ENCODE measurements at places on chromosomes 11 and 22.

GRCh38 chr11:122209619-122210366, 93.8 kb upstream of the BLID start:
- no peak for DNase-seq

DNA sequence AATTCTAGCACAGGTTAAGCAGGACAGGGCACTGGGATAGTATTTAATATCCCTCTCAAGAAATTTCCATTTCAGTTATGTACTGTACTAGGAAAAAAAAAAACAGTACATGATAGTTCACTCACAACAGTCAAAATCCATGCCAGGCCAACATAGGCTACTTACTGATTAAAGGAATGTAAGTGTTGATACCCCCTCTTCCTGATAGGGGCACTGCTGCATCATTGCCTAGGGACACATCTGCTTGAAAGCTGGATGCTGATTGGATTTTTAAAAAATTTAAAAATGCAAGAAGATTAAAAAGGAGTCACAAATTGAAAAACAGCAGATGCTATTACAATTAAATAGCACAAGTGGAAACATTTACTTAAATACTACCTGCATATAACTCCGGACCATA, 43.4 kb downstream of the APOL5 start:
- DNase-seq, result no peak

DNA sequence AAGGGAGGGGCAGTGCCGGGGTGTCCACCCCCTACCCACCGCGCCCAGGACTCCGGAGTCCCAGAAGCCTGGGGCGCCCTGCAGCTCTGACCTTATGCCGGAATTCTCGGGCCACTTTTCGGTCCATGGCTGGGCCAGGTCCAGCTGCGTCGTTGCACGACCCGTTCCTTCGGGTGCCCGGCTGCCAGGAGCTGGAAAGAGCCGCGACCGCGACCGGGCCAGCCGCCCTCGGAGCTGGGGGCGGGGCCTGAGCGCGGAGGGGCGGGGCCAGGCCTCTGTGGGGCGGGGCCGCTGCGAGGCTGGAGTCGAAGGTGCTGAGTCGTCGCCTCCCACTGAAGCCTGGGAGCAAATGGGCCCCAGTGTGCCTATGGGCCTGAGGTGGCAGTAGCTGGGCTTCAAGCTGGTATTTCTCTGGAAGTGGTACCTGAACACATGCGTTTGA, at the start of gene USH1C:
Gene USH1C, minus strand, starts transcription at position 236 of the 442 bp plus-strand sequence. Its CDS starts 109 bp downstream, at position 127.
- DNase-seq, result no peak

DNA sequence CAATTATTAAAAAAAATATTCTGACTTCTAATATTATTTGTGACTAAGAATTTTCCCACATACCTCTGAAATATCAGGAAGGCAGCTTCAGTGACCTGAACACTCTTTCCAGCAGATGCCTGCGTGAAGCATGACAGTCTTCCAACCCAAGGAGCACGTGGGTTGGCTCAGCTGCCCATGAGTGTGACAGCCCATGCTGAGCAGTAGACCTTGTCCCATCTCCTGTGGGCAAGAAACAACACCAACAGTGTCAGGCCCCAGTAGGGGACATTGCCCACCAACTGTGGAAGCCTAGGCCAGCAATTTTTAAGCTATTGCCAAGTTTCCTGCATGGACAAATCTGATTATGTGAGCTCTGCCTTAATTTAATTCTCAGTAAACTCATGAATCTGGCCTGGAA, 66.4 kb upstream of the OLFML1 start:
- DNase-seq, result no peak

- DNase-seq, result no peak
Measured at GRCh38 chr22:47445716-47446290, 683.4 kb downstream of the TBC1D22A start.

- DNase-seq, result no peak
Measured at GRCh38 chr11:1484695-1485503, 1.7 kb downstream of the MOB2 start.

- no peak for DNase-seq
Measured at GRCh38 chr11:69076129-69076791, 27.5 kb downstream of the TPCN2 start.

DNA sequence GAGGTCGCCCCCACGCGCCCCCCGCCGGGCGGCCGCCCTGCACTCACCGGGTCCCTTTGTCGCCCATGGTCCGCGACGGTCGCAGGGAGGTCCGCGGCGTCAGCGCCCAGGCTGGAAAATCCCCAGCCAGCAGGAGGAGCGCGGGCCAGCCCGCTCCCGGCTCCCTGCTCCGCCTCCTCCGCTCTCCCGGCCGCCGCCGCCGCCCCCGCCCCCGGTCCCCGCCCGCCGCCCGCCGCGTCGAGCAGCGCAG, at the start of gene ARRB1:
Gene ARRB1, minus strand, starts transcription at position 121 of the 250 bp plus-strand sequence. Its CDS starts 54 bp downstream, at position 67.
- DNase-seq, result no peak

- no peak for DNase-seq
Measured at GRCh38 chr11:17639091-17639490, 80.3 kb upstream of the MYOD1 start.

DNA sequence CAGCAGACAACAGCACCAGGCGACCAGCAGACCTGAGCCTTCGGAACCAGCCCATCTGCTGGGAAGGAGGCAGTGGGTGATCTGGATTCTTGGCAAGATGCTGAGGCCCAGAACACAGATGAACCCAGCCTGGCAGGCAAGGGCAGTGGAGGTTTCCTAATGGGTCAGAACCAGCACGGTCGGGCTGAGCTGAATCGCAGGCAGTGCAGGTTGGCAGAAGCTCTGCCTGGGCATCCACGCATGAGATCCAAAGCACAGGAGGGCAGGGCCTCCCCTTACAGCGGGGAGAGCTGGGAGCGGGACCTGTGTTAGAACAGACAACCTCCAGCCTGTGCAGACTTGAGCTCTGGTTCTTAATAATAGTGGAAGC, 47.5 kb downstream of the DSCAML1 start:
- no peak for DNase-seq

DNA sequence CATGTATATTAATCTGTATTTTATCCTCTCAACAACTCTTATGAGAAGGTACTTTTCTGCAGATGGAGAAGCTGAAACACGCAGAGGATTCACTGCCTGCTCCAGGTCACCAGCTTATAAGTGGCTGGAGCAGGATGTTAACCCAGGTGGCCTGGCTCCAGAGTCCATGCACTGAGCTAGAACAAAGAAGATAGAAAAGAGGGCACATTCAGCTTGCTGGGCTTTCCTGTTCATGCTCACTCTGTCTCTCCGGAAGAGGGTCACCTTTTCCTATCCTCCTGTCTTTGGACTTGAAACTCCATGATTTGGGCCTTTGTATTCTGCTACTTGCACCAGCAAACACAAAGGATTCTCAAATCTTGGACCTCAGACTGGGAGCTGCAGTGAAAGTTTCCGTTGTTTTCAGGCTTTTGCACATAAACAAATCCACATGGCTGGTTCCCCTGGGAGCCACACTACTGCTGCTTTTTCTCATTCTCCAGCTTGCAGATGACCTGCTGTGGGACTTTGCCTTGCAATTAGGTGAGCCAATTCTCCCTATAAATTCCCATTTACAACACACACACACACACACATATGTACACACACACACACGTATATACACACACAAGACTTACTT, 117.3 kb upstream of the GRK3 start:
- no peak for DNase-seq

DNA sequence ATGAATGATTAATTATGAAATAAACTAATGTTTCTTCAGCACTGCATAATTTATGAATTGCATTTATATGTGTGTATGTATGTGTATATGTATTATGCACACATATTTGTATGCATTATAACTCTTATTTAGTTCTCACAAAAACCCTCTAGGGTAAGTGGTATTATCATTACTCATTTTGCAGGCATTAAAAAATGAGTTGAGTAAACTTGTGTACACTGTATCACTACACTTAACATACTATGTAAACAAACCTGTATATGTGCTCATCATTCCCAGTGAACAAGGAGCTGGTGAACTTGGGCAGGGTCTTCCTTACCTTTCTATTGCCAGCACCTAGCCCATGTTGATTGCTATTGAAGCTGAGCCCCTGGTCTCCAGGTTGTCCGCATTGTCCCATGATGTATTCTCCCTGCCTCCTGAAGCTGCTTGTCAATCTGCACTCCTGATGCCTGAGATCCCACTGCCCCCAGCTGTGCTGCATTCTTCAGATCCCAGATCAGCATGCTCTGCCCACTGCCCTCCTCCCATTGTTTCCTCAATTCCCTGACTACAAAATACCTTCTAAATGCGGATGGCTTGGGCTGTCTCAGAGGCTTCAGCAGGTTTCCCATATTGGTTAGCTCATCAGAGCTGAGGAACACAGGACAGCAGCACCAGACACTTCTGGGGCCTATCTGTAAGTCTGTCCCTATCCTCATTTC, 267.9 kb upstream of the SESN3 start:
- DNase-seq, result no peak

DNA sequence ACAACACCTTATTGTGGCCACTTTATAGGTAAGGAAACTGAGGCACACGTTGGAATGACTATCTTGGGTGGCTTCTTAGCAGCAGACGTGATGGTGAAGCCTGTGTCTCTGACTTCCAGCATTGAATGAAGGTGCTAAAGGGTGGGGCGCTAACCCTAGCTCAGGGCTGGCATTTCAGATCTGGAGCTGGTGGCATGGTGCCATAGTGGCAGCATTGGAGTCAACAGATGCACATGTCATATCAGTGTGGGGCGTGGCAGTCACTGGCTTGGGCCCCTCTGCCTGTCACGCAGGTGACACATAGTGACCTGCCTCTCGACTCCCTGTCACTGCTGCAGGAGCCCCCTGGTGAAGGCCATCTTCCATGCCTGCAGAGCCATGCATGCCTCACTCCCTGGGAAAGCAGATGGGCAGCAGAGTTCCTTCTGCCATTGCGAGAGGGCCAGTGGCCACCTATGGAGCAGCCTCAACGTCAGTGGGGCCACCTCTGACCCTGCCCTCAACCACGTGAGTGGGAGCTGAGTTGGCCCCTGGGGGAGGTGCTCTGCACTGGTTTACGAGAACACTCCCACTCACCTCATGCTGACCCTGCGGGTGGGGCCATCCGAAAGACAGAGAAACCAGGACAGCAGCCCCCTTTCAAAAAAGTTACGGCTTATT, 14.8 kb downstream of the SHISA8 start:
- DNase-seq, result no peak

DNA sequence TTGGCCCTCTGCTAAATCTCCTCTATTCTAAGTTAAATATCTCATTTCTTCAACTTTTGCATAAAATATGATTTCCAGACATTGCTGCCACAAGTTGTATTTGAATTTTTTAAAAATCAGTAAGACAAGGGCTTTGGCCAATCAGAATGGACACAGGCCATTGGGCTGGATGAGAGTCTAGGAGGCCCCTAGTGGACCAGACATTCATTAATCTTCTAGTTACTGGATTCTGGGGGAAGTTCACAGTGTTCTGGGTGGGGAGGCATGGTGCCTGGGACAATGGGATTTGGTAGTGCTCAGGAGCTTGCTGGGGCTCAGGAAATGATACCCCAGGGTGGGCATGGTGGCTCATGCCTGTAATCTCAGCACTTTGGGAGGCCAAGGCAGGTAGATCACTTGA, 12.4 kb upstream of the SORL1 start:
- DNase-seq, result no peak

- DNase-seq, result no peak
Measured at GRCh38 chr22:32203181-32204039, 1.5 kb downstream of the RFPL2 start.

DNA sequence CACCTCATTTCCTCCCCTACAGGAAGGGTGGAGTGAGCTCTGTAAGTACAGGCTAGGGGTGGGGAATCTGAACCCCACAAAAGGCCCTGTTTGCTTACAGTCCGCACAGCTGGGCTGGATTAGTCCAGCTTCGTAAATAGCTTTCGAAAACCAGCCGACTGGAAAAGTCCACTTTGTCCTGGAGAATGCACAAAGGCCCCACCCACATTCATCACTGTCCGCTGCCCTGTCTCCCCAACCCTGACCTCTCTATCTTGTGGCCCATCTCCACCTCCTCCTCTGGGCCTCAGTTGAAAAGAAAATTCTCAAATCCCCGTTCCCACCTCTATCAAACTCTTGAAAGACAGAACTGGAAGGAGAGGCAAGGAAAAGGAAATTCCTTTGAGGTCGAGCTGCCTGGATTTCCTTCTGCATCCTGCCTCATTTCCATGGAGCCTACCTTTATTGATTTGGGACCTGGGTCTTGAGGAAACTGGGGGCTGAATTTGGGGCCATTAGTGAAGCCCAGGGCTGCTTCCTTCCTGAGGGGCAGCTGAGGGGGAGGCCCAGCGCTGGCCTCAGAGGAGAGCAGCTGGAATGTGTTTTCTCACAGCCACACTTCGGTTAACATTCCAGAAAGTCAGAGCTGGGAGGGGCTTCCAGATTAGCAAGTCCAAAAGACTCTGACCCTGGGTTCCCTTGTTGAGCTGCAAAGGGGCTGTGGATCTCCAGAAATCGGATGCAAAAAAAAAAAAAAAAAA, 147.6 kb downstream of the FBXO7 start:
- no peak for DNase-seq

DNA sequence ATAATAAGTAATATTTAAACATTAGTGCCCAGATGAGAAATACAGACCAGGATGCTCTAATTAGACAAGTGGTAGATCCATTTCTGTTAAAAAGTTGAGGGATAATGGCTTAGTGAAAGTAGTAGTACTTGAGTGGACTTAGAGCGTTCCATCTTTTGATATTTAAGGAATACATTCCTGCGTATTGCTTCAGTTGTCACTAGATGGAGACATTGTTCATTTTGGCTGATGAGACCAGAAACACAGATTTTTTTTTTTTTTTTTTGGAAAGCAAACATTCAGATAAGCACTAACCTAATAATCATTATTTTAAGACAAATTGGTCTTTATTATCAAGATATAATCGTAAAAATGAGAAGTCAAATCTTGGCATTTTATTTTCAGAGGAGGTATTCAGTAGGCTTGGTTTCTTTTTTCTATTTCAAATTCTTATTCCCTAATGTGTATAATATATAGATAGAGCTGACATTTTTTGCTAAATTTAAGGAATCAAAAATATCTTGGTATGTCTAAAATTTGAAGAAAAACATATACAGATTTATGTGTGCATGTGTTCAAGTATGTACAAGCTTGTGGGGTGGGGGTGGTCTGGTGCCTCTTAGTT, 92.9 kb downstream of the DYNC2H1 start:
- no peak for DNase-seq

GRCh38 chr22:16387088-16387487, 205.5 kb downstream of the CCT8L2 start:
- DNase-seq, result no peak

DNA sequence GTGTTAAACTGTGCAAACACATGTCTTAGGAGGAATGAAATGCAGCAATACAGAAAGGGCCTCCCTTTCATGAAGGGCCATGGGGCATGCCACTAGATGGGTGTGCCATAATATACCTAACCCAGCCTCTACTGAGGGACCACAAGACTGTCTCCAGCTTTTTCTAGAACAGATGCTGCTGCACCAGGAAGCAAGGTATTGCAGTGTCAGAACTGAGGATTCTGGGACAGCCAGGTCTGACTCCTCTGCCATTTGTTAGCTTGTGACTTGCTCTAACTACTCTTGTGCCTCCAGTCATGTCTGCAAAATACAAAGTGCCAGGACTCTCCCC, 53.2 kb downstream of the HIRA start:
- DNase-seq, result no peak

GRCh38 chr22:22161924-22162851, 82.4 kb upstream of the VPREB1 start:
- DNase-seq, result no peak

- DNase-seq, result no peak
Measured at GRCh38 chr11:3885855-3886254, 30.4 kb downstream of the STIM1 start.

- no peak for DNase-seq
Measured at GRCh38 chr11:2803186-2804091, 82.1 kb downstream of the CDKN1C start.
